ENCODE measurements at places on chromosomes 6 and 20. TPM values are rescaled to one million over a fixed set of nuclear protein-coding genes. Genes with fewer than 3 reads are reported as not detected.

QKI gene
- total RNA-seq: 315 TPM

DNA sequence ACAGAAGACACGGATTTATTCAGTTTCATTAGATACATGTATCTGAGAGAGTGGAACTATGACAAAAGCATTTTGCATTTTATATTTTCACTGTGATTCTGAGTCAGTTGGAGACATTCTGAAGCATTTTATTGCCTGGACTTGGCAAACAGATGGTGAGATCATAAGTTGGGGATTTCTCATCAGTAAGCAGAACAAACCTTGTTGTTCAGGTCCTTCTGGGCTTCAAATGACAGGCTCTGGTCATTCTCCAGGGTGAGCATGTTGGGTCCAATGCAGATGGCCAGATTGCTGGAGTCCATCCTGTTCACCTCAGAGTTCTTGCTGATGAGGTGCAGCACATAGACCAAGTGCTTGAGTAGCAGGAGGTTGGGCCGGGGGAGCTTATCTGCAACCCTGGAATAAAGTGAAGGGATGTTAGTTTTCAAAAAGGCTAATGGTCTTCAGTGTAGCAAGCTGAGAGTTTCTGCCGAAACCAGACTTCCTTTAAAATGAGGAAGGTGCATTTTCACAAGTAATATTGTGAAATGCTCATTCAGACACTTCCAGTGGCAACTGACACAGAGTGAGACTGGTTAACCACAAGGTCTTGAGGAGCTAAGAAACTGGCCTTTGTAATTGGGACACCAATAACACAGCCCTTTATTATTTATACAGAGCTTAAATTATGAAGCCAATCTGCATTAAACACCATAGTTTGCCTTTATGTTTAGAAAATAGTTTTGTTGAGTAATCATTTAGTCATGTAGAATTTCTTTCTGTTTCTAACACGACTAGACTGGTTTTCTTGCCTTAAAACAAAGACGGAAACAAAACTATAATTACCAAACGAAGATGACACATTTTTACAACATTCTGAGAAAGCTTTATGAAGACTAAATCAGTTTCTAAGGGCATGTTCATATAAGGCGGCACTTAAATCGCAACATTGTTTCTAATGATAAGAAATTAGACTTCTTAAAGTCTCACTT is 5.6 kb downstream of the TAGAP start:
- no peak for DNase-seq

DNA sequence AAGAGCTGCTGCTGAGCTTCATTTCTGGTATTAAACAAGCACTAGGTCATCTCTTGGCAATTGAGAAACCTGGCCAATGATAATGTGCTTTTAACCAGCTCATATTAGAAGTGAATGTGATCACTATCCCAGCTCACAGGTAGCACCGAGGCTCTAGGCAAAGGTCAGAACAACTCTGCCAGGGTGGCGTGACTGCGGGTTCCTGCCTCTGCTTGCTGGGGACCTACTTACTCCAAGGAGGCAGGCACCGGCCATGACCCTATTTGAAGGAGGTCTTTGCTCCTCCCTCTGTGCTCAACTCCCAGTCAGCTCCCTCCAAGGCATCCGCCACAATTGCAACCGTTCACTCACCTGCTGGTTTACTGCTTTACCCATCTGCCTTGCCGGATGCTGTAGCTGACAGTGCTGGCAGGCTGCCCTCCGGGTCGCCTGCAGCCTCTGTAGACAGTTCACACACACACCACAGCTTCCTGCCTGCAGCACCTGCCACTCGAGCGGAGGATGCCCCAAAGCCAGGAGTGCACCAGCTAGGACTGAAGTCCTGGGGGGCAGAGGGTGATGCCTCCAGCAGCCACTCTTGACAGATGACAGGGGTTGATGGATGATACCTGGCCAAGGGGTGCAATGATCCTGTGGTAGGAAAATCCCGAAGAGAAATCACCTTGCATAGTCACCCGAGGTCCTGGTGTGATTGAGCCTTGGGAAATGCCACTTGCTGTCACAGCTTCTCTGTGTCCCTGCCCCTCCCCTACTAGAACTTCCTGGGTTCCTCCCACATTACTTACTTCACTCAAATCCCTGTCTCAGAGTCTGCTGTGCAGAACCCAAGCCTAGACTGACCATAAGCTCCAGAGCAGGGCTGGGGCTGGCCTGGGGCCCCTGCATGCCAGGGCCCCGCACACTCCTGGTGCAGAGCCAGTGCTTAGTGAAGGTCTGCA is 8.8 kb upstream of the VSX1 start:
- DNase-seq: no peak

DNA sequence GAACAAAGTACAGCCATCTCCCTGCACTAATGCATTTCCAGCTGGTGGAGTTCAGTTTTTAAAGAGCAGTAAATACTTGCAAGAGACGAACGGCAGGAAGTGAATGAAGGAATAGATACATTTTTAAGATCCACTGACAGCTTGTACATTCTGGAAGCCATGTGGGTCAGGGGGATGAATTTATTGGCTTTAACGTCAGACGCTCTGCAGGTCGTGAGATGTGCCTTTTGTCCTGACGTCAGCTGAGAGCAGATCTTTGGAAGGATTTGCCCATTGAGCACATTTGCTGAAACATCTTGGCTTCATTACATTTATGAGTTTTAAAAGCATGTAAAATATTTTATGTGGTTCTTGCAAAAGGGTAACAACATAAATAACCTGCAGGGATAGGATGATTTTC is 29.5 kb upstream of the SALL4 start:
- no peak for DNase-seq

- no peak for DNase-seq
Observed at GRCh38 chr20:4681401-4681800, 40.3 kb upstream of the PRND start.

All from testis (tissue), 5 donors.